ENCODE measurements at places on chromosomes 5 and 9. TPM values are rescaled to one million over a fixed set of nuclear protein-coding genes. Genes with fewer than 3 reads are reported as not detected.

- no peak for DNase-seq
- H3K27ac ChIP-seq: no peak overlapping the region
- H3K27me3 ChIP-seq: peaks cover 73% of the 10 kb centered on the region
- H3K36me3 ChIP-seq: no peaks in the 10 kb centered on the region
- peak overlapping the region; percentile 59 for H3K4me3 ChIP-seq
These were observed 303.0 kb downstream of the PARP8 start for GRCh38 chr5:50969151-50970031.

- no peak for DNase-seq
- peaks cover 19% of the 10 kb centered on the region for H3K4me1 ChIP-seq
- no peaks in the 10 kb centered on the region for H3K27me3 ChIP-seq
- H3K36me3 ChIP-seq: no peaks in the 10 kb centered on the region
- no peak overlapping the region for H3K27ac ChIP-seq
- H3K4me3 ChIP-seq: no peak overlapping the region
These were observed 385.3 kb downstream of the BNC2 start for GRCh38 chr9:16485160-16485559.

DNA sequence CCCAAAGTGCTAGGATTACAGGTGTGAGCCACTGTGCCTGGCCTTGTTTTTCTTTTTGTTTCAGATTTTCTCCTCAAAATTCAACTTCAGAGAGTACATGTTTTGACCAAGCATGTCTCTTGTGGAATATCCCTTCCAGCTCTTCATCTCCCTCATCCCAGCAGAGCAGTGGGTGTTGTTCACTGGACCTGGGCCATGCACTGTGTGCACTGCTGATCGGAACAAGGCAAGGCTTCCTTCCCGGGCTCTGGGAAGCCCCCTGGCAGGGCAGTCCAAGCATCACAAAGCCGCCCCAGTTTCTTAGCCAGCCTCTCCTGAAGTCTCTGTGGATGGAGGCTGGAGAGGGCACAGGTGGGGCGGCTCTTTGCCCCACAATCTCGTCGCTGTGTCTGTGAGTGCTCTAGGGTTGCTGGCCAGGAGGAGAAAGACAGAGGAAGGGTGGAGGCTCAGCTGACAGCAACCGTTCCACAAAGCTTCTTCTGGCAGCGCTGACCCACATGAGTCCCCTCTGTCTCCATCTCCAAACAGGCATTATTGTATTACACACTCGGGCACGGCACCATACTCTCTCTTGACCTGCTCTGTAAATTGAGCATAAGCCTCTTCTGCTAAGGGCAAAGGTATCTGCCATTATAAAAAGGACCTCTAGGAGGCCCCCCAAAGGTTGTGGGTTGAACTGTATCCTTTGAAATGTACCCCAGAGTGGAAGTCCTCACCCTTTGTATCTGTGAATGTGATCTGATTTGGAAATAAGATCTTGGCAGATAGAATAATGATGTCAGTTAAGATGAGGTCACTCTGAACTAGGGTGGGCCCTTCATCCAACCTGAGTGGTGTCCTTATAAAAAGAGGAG lies 89.6 kb downstream of the TARS1 start:
- H3K4me3 ChIP-seq: no peak overlapping the region
- H3K4me1 ChIP-seq: no peaks in the 10 kb centered on the region
- DNase-seq: peak; percentile 49
- no peaks in the 10 kb centered on the region for H3K36me3 ChIP-seq

DNA sequence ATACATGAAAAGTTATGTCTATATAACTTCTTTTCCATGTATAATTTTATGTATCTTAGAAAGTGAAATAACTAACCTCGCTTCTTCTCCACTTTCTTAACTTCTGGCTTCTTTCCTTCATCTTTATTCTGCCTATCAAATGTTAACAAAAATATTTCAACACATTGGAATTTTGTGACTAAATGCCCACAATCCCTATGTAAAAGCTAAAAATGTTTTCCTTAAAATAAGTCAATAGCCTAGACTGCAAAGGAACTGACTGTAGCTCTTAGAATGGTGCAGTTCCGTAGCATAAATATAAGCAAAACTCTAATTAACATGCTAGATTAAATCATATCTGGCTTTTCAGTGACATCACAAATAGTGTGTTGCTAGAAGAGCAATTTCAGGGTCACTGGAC lies 40.9 kb downstream of the PSIP1 start:
- no peak overlapping the region for H3K27ac ChIP-seq
- DNase-seq: no peak
- no peak overlapping the region for H3K4me3 ChIP-seq
- no peaks in the 10 kb centered on the region for H3K4me1 ChIP-seq
- peaks cover 9% of the 10 kb centered on the region for H3K36me3 ChIP-seq

GRCh38 chr9:126699401-126699881 lies 85.7 kb downstream of the LMX1B start:
- no peak for DNase-seq
- H3K36me3 ChIP-seq: no peaks in the 10 kb centered on the region
- H3K4me1 ChIP-seq: peaks cover 10% of the 10 kb centered on the region
- H3K27me3 ChIP-seq: peaks cover 16% of the 10 kb centered on the region

DNA sequence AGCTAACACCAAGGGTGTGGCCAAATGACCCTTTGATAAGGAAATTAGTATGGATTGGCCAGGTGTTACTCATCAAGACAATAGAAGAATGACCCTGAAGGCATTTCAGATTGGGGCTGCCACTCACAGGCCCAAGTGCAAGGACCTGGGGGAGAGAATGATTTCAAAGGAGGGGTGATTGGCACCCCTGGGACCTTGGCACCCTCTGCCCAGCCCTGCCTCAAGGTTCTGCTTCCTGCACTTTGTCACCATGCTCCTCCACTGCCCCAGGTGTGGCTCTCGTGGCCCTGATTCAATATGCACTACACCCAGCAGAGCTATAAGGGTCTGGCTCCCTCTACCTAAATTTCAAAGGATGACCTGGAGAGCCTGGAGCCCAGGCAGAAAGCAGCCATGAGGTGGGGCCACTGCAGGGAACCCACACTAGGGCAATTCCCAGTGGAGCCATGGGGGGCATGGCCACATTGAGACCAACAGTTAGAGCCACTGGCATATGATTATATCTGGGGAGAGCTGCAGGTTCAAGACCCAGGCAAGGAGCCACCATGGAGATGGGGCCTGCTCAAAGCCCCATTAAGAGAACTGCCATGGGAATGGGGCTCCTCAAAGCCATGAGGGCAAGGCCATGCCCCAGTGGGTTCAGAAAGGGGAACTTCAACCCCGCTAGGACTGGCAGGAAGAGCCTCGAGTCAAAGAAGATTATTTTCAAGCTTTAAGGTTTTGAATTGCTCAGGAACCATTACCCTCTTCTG lies 93.0 kb downstream of the CEMIP2 start:
- no peaks in the 10 kb centered on the region for H3K36me3 ChIP-seq
- H3K27ac ChIP-seq: no peak overlapping the region
- H3K4me3 ChIP-seq: no peak overlapping the region
- H3K4me1 ChIP-seq: peaks cover 4% of the 10 kb centered on the region
- DNase-seq: no peak

GRCh38 chr9:94560237-94560636 lies 5.4 kb downstream of the PCAT7 start:
- H3K27ac ChIP-seq: no peak overlapping the region
- H3K4me1 ChIP-seq: no peaks in the 10 kb centered on the region
- H3K4me3 ChIP-seq: no peak overlapping the region
- H3K27me3 ChIP-seq: no peaks in the 10 kb centered on the region
- peaks cover 2% of the 10 kb centered on the region for H3K36me3 ChIP-seq

DNA sequence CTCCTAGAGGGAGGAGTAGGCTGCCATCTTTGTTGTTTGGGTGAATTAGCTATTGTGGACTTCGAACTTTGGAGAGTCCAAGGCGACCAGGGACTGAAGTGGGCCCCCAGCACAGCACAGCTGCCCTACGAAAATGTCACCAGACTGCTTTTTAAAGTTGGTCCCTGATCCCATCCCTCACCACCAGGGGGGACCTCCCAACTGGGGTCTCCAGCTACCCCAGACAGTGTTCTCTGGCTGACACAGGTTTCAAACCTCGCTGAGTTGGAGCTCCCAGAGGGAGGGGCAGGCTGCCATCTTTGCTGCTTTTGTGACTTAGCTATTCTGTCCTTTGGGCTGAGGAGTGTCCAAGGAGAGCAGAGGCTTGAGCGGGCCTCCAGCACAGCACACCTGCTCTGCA lies 45.7 kb upstream of the ADRB2 start:
- no peak for DNase-seq
- no peak overlapping the region for H3K4me3 ChIP-seq
- H3K27me3 ChIP-seq: no peaks in the 10 kb centered on the region
- no peaks in the 10 kb centered on the region for H3K4me1 ChIP-seq

GRCh38 chr5:144187699-144188294 lies 17.1 kb downstream of the KCTD16 start:
- no peaks in the 10 kb centered on the region for H3K27me3 ChIP-seq
- no peak overlapping the region for H3K4me3 ChIP-seq
- H3K36me3 ChIP-seq: no peaks in the 10 kb centered on the region
- DNase-seq: no peak
- no peaks in the 10 kb centered on the region for H3K4me1 ChIP-seq
- no peak overlapping the region for H3K27ac ChIP-seq

NPDC1 gene
- total RNA-seq: 44.1 TPM

GRCh38 chr5:121006217-121006616 lies 542.1 kb downstream of the PRR16 start:
- no peak overlapping the region for H3K27ac ChIP-seq
- DNase-seq: no peak
- no peaks in the 10 kb centered on the region for H3K4me1 ChIP-seq
- H3K36me3 ChIP-seq: no peaks in the 10 kb centered on the region
- H3K27me3 ChIP-seq: no peaks in the 10 kb centered on the region

DNA sequence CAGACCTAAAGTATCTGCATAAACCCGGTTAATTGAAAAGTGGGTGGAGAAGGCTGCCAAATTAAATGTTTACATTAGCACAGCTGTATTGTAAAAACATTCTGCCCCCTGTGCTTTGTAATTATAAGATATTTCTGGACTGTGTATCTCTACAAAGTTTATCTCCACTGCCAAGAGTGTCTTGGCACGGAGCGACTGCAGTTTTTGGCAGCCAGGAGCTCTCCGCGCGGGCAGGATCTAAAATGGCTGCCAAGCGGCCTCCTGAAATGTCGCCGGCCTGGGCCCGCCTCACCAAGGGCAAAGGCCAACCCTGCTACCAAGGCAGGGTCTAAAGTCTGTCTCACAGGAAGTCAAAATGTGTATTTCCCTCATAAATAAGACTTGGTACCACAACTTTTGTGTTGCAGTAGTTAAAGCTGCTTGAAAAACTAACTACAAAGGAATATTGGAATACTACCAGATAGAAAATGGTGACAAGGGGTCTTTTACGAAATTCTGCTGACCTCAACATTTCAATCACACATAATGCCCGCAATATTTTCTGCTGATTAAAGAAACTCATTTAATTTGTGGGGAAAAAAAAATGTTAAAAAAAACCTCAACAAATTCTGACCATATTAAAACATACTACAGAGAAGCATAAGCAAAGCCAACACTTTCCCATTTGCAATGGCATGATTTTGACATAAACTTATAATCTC lies 110.4 kb downstream of the NFIB start:
- H3K27me3 ChIP-seq: no peaks in the 10 kb centered on the region
- H3K4me1 ChIP-seq: no peaks in the 10 kb centered on the region
- H3K27ac ChIP-seq: no peak overlapping the region
- H3K36me3 ChIP-seq: no peaks in the 10 kb centered on the region

- no peak overlapping the region for H3K27ac ChIP-seq
- peaks cover 12% of the 10 kb centered on the region for H3K36me3 ChIP-seq
- no peak overlapping the region for H3K4me3 ChIP-seq
- no peaks in the 10 kb centered on the region for H3K27me3 ChIP-seq
- no peaks in the 10 kb centered on the region for H3K4me1 ChIP-seq
These were observed 17.7 kb upstream of the PHYHD1 start for GRCh38 chr9:128903079-128903461.

C1QTNF3 gene
- total RNA-seq: 1.0 TPM

PLPP7 gene
- total RNA-seq: 3.4 TPM

DNA sequence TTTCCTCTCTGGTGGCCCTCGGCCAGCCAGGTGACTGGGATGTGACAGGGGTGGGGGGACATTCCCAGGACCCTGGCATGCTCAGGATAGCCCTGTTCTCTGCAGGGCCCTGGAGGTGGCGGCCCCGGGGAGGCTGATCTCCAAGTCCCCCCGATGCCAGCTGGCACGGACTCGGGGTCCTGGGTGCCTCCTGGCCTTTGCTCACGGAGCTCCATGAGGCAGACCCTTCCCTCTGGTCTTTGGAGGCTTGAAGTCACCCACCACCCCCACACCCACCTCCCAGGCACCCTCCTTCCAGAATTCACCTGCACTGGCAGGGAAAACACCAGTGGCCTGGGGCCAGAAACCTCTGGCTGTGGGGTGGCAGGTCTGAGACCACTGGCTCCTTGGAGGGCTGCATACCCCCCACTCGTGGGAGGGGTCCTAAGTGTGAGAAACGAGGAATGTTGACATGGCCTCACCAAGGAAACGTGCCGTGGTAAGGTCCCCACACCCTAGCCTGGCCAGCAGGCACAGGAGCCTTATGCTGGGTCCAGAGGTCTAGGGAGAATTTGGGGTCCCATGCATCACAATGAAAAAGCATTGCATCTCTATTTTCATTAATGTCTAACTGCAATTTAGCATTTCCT lies 130.8 kb upstream of the FAM120A start:
- DNase-seq: no peak
- H3K36me3 ChIP-seq: peaks cover 11% of the 10 kb centered on the region
- H3K4me3 ChIP-seq: no peak overlapping the region
- no peaks in the 10 kb centered on the region for H3K27me3 ChIP-seq

GRCh38 chr5:139413963-139414362 lies 10.1 kb upstream of the SPATA24 start:
- DNase-seq: no peak
- H3K27me3 ChIP-seq: no peaks in the 10 kb centered on the region
- peaks cover 3% of the 10 kb centered on the region for H3K36me3 ChIP-seq
- H3K27ac ChIP-seq: no peak overlapping the region

GRCh38 chr9:127791085-127791484 lies 5.3 kb downstream of the CDK9 start:
- no peaks in the 10 kb centered on the region for H3K27me3 ChIP-seq
- H3K4me1 ChIP-seq: no peaks in the 10 kb centered on the region
- peaks cover 53% of the 10 kb centered on the region for H3K36me3 ChIP-seq
- no peak overlapping the region for H3K4me3 ChIP-seq
- DNase-seq: no peak
- no peak overlapping the region for H3K27ac ChIP-seq

DNA sequence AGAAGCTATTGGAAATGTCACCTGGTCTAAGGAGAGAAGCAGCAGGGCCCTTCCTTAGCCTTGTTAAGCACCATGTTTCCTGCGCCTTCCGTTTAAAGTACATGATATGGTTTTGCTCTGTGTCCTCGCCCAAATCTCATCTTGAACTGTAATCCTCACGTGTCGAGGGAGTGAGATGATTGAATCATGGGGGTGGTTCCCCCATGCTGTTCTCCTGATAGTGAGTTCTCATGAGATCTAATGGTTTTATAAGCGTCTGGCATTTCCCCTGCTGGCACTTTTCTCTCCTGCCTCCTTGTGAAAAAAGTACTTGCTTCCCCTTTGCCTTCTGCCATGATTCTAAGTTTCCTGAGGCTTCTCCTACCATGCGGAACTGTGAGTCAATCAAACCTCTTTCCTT lies 49.7 kb downstream of the PRDM6 start:
- no peak for DNase-seq
- H3K4me1 ChIP-seq: no peaks in the 10 kb centered on the region
- no peaks in the 10 kb centered on the region for H3K36me3 ChIP-seq
- no peak overlapping the region for H3K27ac ChIP-seq

GRPEL2 gene
- total RNA-seq: 48.9 TPM

All from H1 (cell line).